ENCODE measurements at places on chromosomes 6 and 20. TPM values are rescaled to one million over a fixed set of nuclear protein-coding genes. Genes with fewer than 3 reads are reported as not detected.

GRCh38 chr6:81401970-81402690, 350.4 kb downstream of the TENT5A start:
- peak; percentile 17 for DNase-seq

DNA sequence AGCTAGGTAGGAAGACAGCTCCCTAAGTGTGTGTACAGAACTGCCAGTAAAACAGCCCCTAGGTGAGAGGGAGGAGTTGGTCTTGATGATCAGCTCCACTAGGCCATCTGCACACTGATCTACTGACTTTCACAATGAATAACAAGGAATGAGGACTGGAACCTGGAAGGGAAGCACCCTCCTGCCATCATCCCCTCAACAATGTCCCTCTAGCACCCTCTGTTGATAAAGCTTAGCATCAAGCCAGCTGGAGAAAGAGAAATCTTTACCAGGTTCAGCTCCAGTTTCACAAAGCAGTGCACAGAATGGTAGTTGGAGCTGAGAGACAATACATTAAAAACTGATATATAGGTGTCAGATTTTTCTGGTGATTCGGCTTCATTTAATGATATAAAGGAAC, 57.2 kb upstream of the IRAK1BP1 start:
- DNase-seq: peak; percentile 52

- DNase-seq: peak; percentile 6
Observed at GRCh38 chr6:68559070-68559469, 76.0 kb upstream of the ADGRB3 start.

LTB gene
- 1.5 TPM for total RNA-seq

SLC17A9 gene
- total RNA-seq: not detected

ESR1 gene
- 2.2 TPM for total RNA-seq

C6orf163 gene
- 0.62 TPM for total RNA-seq
